WTC11 (cell line): ENCODE measurements at places on chromosomes 1 and 21. TPM values are rescaled to one million over a fixed set of nuclear protein-coding genes. Genes with fewer than 3 reads are reported as not detected.

DNA sequence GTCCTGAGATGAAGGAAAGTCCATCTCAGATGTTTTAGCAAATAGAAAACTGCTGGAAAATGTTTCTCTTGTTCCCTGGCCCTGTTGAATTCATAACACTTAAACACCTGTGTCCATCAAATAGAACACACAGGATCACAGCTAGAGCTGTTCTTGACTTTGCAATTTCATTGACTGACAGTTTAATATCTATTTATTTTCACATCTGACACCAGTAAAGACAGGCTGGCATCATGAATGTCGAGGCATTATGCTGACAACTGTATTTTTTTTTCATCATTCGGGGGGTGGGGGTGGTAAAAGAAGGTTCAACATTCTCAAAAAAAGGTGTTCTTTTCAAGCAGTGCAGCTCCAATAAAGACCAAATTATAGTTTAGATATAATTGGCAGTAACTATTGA is 591.2 kb upstream of the PTBP2 start:
- no peak for DNase-seq

- DNase-seq, result no peak
These were observed 902.9 kb downstream of the LTN1 start for GRCh38 chr21:28089599-28090441.

Gene TNFRSF14
- total RNA-seq, result 0.73 to 1.1 TPM (median 0.87 TPM) in 3 replicates

Gene BNIPL
- total RNA-seq, result 2.5 to 4.0 TPM (median 3.8 TPM) in 3 replicates

Gene SPRR2E
- total RNA-seq, result not detected in 3 replicates
